NCI-H1417 treated with DMSO at 0.1 percent for 48 hours (cell line): ENCODE measurements at places on chromosomes 13 and 19.

- no peak for DNase-seq
Observed at GRCh38 chr19:8445488-8446001, 770 bp downstream of the HNRNPM start.

DNA sequence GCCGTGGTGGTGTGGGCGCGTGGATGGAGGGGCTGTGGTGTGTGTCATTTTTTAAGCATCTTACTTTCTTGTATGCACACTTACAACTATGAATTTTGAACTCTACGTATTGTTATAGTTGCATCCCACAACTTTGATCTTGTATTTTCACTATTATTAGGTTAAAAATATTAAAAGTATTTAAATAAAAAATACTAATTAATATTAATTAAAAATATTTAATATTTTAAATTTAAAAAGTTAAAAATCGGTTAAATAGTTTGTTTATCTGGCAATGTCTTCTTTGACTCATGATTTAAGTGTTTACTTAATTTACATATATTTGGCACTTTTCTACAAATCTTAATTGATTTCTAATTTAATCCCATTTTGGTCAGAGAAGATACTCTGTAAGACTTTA lies 17.8 kb upstream of the GJB6 start:
- DNase-seq = no peak

GRCh38 chr19:50803633-50804419 lies 13.6 kb downstream of the ACP4 start:
- no peak for DNase-seq

DNA sequence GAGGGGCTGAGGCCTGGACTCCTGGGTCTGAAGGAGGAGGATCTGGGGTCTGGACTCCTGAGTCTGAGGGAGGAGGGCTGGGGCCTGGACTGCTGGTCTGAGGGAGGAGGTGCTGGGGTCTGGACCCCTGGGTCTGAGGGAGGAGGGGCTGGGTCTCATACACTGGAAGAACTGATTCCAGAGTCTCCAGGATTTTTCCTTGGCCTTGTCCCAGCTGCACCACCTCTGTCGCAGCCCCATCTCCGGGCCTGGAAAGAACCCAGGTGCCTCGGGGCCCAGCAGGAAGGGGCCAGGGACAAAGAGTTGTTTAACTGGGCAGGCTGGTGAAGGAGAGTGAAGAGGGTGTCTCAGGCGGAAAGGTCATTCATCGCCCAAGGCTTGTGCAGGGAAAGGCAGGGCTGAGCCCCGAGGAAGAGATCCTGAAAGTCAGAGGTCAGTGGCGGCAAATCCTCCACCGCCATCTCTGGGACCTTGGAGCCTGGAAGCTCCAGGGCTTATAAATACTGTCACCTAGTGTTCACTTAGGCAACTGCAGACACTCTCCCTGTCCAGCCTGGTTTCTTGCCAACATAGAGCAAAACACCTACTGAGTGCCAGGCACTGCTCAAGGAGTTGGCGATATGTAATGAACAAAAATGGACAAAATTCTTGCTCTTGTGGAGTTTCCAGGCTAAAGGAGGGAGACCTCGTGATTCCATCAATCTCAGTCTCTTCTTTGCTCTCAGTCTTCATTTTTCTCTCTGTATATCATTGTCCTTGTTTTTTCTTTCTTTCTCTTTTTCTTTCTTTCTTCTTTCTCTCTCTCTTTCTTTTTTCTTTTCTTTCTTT lies 4.4 kb upstream of the KCNN4 start:
- peak; percentile 9 for DNase-seq

DNA sequence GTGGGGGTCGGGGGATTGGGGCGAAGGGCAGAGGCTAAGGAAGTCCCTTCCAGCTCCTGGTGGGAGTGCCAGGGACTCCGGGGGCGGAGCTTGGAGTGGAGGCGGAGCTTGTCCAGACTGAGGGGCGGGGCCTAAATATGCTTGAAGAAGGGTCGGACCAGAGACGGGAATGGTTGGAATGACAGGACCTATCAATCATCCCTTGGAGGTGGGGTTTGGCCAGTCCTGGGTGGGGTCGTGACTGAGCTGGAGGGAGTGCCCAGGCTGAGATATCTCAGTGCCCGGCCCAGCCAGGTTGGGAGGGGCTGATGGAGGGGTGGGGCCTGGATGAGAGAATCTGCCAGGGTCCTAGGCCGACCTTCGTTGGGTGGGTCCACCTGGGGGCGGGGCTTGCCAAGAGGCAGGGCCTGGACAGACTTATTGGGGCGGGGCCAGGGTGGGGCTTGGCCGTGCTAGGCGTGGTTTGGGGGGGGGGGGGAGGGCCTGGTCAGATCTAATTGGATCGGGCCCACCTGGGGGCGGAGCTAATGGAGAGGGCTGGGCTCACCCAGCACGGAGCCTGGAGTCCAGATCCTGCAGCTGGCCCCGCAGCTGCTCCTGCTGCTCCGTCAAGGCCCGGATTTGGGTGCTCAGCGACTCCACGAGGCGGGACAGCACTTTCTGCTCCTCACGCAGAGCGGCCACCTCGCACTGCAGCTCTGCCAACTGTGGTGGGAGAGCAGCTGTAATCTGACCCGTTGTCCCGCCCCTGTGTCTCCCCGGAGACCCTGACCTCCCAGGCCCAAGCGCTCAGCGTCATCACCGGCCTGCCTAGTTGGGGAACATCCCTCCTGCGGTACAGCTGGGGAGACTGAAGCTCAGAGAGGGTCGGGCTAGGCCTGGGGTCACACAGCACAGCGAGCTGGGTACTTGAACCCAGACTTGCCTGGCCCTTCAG lies 2.6 kb upstream of the WIZ start:
- DNase-seq = no peak

DNA sequence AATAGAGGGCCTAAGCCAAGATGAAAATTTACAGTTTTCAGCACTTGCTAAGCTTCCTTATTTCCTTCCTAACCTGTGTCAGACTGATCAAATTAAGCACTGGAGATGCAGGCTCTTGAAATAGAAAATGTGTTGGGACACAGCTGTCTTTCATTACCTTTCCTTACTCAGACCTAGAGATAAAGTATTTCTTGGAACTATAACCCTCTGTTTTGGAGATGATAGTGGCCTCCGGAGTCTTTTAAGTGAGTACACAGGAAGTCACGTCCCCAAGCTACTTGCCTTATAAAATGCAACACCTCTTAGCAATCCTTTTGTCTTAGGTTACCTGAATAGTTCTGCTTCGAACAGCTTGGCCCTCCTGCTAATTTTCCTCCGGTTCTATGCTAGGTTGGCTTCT lies 12.4 kb upstream of the AKAP11 start:
- DNase-seq = no peak

- no peak for DNase-seq
Observed at GRCh38 chr13:31361673-31362072, 161.9 kb downstream of the B3GLCT start.

- no peak for DNase-seq
Observed at GRCh38 chr19:14494910-14495671, 836 bp downstream of the GIPC1 start.

DNA sequence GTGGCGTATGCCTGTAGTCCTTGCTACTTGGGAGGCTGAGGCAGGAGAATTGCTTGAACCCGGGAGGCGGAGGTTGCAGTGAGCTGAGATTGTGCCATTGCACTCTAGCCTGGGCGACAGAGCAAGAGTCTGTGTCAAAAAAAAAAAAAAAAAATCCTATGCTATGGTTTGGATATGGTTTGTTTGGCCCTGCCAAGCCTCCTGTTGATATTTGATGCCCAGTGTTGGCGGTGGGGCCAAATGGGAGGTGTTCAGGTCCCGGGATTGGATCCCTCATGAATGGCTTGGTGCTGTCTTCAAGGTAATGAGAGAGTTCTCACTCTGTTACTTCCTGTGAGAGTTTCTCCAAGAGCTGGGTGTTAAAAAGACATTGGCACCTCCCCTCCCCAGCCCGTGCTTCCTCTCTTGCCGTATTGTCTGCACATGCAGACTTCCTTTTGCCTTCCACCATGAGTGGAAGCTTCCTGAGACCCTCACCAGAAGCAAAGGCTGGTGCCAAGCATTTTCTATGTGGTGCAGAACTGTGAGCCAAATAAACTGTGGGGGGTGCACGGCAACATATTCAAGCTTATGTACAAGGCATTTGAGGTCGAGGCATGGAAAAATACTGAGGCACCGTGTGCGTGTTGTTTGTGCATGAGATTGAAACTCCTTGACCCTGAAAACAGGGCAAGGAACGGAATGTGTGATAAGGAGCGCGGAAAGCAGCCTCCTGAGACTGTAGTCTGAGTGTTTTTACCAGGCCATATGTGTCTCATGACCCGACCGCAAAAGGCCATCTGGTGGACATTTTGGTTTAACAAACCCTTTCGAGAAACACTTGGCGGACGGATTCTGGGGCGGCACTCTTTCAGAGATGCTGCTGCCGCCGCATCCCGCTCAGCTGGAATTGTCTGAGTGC lies 7.3 kb downstream of the SIGLEC9 start:
- no peak for DNase-seq

DNA sequence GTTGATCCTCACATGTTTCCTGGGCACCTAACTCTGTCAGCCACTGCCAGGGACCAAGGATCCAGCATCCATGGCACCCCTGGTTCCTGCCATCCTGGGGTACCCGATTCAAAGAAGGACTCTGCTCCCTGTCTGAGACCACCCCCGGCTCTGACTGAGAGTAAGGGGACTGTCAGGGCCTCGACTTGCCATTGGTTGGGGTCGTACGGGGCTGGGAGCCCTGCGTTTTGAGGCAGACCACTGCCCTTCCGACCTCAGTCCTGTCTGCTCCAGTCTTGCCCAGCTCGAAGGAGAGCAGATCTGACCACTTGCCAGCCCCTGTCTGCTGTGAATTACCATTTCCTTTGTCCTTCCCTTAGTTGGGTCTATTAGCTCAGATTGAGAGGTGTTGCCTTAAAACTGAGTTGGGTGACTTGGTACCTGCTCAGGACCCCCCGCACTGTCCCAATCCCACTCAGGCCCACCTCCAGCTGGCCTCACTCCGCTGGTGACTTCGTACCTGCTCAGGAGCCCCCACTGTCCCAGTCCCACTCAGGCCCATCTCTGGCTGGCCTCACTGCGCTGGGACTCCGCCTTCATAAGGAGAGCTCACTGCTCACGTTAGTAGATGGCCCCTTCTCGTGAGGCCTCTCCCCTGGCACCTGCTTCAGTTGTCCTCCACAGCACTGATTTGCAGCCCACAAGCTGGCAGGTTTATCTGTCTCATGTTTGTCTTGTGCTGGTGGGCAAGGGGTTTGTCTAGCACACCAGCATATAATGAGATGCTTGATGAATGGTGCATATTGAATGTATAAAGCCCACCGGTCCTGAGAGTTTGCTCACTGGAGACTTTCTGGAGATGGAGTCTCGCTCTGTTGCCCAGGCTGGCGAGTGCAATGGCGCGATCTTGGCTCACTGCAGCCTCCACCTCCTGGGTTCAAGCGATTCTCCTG lies 3.9 kb downstream of the RPL28 start:
- DNase-seq = no peak

DNA sequence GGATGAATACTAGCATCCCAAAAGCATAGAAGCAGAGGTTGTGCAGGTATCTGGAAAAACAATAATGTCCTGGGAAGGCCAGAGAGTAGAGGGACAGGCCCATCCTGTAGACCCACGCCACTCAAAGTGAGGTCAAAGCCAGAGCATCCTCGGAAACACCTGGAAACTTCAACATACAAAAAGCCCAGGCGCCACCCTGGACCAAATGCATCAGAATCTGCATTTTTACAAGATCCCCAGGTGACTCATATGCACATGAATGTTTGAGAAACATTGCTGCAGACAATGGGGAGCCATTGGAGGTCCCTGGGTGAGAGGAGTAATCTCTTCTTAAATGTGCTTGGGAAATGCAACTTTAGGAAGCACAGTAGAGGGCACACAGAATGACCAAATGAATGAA lies 684.1 kb downstream of the DIAPH3 start:
- no peak for DNase-seq

DNA sequence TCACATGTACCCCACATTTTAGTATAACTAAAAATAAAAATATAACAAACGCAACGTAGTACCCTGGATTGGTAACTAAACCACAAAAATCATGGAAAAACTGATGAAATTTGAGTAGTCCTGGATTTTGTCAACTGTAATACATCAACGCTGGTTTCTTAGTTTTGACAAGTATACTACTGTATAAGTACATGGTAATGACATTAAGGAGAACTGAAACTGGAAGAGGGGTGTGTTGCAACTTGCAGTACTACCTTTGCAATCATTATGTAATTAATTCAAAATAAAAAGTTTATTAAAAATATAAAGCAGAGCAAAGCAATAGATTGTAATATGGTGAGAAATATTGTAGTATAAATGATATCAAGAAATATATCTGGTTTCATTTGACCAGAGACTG lies 1158.0 kb upstream of the SPRY2 start:
- no peak for DNase-seq

GRCh38 chr13:37539976-37540605 lies 58.5 kb downstream of the POSTN start:
- DNase-seq = no peak

DNA sequence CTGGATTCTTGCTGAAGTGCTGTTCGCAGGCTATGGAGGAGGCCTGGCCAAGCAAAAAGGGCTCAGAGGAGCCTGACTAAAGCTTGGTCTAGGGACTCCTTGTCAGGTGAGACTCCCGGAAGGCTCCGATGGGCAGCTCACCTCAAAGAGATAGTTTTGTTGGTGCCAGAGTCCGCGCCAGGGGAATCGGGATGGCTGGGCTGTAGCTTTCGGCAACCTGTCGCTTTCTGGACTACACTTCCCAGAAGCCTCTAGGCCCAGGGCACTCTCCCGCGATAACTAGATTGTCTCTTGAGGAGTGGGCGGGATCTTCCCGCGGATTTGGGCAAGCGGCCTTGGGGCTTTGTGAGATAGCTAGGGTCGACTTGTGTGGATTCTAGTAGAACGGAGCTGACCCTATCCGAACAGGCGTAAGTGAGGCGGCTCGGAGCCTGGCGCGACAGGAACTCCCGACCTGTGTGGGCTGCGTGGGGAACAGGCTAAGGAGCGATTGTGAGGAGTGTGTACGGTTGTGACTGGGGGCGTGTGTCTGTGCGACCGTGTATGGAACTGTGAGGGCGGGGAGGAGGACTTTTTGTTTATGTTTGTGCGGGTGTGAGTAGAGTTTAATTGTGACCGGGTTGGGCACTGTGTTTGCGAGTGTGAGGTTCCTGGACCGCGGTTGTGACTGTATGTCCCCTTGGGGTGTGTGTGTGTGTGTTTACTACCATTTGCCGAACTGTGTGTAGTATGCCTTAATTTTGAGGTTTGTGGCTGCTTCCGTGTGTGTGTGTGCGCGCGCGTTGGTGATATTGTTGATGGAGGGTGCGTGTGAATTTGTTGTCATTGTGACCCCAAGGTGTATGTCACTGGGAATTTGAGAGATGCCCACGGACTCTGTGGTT lies at the start of gene ZNF345:
Gene ZNF345, plus strand, starts transcription at position 318 of the 884 bp plus-strand sequence. CDS start 25,955 bp downstream, outside the sequence.
- DNase-seq = peak; percentile 50

DNA sequence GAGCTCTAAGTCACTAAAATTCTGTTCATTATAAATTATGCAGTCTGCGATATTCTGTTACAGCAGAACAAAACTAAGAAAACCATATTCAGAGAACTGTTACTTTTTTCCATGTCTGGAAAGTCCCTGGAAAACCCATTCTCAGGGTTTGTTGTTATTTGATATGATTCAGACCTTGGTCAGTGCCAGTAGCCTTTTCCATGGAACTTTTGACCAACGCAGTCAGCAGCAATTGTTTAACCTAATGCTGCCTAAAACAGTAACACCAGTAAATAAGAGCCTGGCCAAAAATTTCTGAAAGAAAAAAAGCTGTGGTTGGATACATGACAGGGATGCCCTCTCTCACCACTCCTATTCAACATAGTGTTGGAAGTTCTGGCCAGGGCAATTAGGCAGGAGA lies 402.7 kb downstream of the TBC1D4 start:
- no peak for DNase-seq
